Left ventricle myocardium superior (tissue), 1 donor: ENCODE measurements at places on chromosomes 6 and 20.
A peak's percentile ranks its signal among the peaks of the same experiment; 100 is the strongest.

DNA sequence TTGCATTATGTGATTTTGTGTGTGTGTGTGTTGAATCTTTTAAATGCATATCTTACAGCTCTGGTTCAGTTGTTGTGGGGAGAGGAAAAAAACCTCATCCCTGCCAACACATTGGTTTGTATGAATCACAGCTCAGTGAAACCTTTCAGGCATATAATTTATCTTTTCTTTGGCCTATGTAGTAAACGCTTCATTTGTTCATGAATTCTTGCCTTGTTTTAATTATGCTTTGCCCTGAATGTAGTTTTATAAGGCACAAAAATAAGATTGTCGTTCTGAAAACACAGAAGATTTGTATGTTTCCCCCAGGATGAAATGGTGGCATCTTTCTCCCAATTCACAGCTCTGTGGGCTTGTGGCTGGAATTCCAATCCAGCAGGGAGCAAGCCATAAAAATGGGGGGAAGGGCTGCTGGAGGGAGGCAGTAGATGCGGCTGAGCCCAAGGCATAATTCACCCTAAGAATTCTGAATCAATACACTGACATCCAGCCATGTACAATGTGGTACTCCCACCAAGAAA is 45.1 kb downstream of the BCAS1 start:
- no peak for DNase-seq

GRCh38 chr6:168448243-168448855 is 7.4 kb downstream of the SMOC2 start:
- DNase-seq: no peak

- no peak for DNase-seq
These were observed 1.3 kb downstream of the CBLN4 start for GRCh38 chr20:56004007-56004406.

- peak; percentile 68 for DNase-seq
These were observed 17.6 kb downstream of the PLAGL2 start for GRCh38 chr20:32189691-32190615.

DNA sequence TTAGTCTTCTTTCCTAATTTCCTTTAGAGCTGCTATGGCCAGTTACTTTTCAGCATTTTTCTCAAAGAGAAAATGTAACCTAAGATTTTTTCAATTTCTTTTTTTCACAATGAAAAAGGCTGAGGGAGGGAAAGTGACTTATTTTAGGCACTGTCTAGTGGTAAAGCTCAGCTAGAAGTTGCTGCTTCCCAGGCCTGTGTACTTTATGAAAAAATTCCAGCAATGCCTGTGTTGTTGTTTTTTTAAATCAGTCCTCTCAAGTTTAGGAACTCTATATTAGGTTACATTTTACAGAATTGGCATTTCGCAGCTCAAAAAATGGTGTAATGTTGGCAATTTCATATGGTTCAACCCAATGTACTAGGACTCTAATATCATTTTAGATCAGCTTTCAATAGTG is 269.6 kb downstream of the ARID1B start:
- DNase-seq: no peak

GRCh38 chr6:80480421-80481157 is 374.1 kb downstream of the BCKDHB start:
- DNase-seq: no peak

GRCh38 chr20:20992686-20993360 is 113.3 kb downstream of the LINC00237 start:
- no peak for DNase-seq

DNA sequence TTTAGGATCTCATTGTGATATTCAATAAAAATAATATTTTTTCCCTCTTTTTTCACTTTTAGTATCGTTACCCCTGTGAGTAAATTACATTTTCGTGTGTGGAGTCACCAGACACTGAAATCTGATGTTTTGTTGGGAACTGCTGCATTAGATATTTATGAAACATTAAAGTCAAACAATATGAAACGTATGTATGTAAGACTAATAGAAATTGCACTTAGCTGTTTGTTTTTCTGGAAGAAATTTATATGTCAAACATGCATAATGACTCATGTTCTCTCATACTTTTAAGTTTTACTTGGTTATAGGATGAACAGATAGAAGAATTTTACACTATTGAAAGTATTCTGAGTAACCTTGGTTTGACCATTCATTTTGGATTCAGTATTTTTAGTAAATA is 49.4 kb downstream of the ITCH start:
- no peak for DNase-seq

DNA sequence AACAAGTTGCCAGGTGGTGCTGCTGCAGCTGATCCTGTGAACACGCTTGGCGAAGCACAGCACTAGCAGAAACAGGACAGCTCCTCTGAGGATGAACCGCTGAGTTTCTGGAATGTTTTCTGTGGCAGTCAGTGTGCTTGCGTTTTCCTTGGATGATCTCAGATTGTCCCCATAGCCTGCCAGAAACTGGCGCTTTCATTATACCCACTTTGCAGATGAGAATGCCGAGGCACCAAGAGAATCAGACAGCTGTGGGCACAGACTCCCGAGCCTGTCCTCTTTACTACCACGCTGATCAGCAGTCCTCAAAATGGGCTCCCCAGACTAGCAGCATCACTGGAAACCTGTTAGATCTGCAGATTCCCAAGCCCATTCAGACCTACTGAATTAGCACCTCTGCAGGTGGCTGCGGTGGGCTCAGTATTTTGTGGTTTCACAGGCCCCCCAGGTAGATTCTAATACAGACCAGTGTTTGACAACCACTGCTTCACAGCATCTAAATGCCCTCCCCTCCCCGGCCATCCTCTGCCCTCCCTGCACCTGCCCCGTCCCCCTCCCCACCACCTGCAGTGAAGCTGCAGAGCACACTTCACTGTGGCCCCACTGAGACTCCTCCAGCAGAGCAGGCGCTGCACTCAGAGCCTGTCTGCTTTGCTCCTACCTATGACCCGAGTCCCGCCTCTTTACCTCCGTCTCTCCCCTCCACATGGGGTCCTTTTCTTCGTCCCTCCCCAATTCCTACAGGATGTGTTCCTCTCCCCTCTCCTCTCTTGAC is 29.6 kb downstream of the SPATA2 start:
- no peak for DNase-seq

GRCh38 chr6:10800810-10801209 is 37.5 kb downstream of the MAK start:
- no peak for DNase-seq

DNA sequence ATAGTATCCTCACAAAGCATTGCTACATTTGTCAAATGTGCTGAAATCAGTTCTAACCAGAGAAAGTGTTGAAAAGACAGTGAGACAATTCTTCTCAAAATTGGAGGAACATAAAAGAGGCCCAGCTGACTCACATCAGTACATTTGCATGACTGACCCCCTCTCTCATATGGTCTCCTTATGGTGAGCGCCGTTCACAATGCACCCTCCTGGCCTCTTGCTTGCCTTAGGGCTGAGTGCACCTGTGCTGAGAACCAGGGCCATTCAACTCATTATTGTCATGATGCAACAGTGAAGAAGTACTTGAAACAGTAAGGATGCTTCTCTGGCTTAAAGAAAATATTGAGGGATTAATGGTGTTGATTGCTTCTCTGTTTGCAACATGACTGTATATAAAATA is 375.2 kb upstream of the AGPAT4 start:
- no peak for DNase-seq

DNA sequence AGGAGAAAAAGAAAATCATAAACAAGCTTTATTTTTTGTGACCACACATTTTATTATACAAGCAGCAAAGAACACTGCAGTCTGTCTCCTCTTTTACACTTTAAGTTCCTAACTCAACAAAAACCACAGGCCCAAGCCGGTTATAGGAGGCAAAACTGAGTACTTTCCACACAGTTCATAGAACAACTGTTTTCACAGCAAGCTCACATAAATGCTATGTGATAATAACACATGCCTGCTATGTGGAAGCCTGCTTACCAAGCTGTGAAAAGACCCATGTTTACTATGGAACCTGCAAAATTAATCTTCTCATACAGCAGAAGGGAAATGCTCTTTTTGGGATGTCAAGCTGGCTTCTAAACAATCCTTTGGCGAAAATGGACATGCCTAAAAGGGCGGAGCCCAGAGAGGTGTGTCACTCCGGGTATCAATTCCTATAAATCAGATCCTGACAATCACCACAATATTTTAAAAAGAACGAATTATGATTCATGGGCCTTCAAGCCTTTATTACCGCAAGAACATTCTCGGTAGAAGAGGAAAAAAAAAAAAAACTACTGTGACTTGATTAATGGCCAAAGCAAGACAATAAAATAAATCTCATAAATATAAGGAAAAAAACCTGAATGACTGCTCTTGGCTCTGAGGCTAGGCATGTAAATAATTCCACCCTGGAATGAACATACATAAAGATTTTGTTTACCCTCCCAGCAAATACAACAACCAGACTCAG is 2.6 kb downstream of the TRERF1 start:
- DNase-seq: no peak

GRCh38 chr6:7886132-7886531 is 24.5 kb downstream of the TXNDC5 start:
- no peak for DNase-seq

DNA sequence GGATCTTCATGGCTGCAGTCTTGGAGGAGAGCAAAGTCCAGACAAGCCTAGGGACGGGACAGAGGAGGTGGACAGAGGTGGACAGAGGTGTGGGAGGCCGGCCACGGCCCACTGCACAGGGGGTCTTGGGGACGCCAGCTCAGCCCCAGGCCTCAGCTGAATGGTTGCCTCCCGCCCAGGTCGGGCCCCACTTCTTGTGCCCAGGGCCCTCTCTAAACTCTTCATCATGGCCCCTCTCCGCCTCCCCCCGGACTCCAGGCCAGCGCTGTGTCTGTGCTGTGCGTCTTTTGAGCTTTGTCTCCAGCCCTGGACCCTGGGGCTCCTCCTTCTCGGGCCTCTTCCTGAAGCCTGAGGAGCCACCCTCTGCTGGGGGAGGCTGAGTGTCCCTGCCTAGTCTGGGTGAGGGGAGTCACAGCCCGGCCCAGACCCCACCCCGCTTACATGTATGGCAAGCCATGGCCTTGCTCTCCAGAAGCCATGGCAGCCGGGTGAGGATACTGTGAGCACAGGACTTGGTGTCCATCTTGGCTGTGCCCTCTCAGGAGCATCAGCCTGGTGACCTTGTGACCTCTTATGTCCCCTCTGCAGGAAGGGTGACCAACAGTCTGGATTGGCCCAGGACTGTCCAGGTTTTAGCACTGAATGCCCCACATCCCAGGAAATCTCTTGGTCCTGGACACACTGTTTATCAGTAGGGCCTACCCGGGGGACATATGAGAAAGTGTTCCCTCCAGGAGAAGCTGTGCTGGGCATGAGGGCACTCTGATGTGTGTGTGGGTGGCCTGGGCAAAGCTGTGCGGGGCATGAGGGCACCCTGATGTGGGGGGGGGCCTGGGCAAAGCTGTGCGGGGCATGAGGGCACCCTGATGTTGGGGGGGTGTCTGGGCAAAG is 9.4 kb upstream of the NPBWR2 start:
- peak; percentile 15 for DNase-seq

GRCh38 chr6:34891296-34891695 is 2.2 kb downstream of the ANKS1A start:
- DNase-seq: no peak

DNA sequence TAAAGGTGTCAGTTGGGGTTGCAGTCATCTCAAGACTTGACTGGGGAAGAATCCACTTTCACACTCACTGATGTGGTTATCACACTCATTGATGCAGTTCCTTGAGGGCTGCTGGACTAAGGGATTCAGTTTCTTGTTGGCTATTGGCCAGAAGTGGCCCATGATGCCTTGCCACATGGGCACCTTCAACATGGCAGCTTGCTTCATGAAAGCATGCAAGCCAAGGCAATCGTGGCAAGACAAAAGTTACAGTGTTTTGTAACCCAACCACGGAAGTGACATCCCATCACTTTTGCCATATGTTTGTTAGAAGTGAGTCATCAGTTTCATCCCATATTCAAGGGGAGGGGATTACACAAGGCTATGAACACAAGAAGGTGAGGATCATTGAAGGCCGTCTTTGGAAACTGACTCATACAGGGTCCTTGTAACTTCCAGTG is 3.8 kb upstream of the RANBP9 start:
- DNase-seq: no peak

- no peak for DNase-seq
These were observed 73.2 kb downstream of the LY86 start for GRCh38 chr6:6661684-6662083.

DNA sequence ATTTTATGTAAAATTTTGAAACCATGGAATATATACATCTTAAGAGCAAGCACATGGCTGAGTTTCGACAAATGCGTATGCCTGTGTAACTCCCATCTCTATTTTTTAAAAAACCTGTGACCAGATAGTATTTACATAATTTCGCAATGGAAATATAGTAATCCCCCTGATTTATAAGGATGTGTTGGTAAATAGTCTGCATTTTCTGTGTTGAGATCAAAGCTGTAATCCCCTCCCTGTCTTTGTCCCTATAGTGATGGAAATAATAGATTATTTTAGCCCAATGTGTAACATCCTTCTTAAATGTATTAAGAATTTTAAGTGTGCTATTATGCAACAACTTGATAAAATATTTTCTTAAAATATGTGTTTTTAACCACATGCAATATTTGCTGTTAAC is 267.3 kb downstream of the CDKAL1 start:
- no peak for DNase-seq

DNA sequence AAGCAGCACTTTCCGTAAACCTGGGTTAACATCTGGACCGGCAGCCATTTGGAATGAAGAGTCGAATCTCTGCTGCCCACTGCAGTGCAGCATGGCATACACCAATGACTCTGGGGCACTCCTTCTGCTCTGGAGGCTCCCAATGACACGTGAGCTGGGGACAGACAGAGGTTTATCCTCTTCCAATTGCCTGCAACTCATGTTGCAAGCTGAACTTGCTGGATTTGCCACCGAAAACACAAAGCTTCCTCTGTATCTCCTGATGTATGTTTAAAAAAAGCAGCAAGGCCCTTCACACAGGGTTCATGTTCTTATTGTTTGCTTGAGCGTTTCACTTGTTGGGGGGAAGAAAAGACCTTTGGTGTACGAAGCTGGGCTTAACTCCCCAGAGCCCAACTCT is 10.8 kb downstream of the NCOA5 start:
- no peak for DNase-seq

- DNase-seq: no peak
These were observed 73.0 kb downstream of the SLX4IP start for GRCh38 chr20:10508060-10508459.

- no peak for DNase-seq
These were observed 425.3 kb downstream of the KIF16B start for GRCh38 chr20:16147916-16148315.

GRCh38 chr6:6788394-6789032 is 200.0 kb downstream of the LY86 start:
- no peak for DNase-seq

GRCh38 chr6:69974193-69974592 is 107.8 kb downstream of the COL19A1 start:
- no peak for DNase-seq

GRCh38 chr6:78400076-78400475 is 467.3 kb upstream of the IRAK1BP1 start:
- no peak for DNase-seq

- DNase-seq: no peak
These were observed 472.3 kb downstream of the MMUT start for GRCh38 chr6:48990739-48991138.

- no peak for DNase-seq
These were observed 197.7 kb downstream of the SMOC2 start for GRCh38 chr6:168638468-168639271.
